ENCODE measurements at places on chromosomes 3 and 15. TPM values are rescaled to one million over a fixed set of nuclear protein-coding genes. Genes with fewer than 3 reads are reported as not detected.

NEK10 gene
- 1.9 TPM for total RNA-seq

- no peak for DNase-seq
Observed at GRCh38 chr3:14230729-14231128, 52.1 kb downstream of the LSM3 start.

DNA sequence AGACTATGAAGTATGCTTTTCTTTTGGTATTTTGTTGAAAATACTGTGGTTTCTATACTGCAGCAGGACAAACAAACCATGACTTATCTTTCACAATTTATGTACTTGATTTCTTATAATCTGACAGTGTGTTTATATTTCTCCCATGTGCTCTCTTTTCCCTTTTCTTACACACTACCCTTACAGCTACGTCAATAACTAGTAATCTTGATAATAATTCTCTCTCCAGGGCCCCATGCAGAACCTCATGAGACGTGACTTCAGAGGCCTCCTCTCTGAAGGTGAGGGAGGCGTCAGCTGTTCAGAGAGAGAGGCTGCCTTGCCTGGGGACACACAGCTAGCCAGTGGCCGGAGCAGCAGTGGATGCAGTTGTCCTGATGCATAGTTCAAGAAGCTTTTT is 35.9 kb downstream of the KY start:
- no peak for DNase-seq

DNA sequence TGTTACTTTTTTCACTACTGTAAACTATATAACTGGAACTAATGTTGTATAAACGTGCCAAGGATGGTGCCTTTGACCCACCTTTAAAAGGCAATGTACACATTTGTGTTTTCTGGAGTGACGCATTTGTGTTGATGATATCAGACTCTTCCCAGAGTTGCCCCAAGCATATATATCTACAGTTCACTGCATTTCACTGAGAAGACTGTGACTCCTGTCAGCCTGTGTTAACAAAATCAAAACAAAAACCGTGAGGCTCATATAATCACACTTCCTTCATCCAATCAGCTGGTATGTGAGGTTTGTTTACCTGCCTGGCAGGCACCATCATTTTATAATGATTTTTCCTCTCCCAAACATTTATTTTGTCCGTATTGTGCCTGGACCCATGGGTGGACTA is 117.6 kb upstream of the ROBO1 start:
- no peak for DNase-seq

GRCh38 chr3:153285982-153286381 is 124.0 kb downstream of the RAP2B start:
- DNase-seq = no peak

- no peak for DNase-seq
Observed at GRCh38 chr3:183283886-183284285, 30.8 kb downstream of the B3GNT5 start.

NAALADL2 gene
- total RNA-seq = 36.9 TPM

SLC6A20 gene
- total RNA-seq = 8.2 TPM

ETV5 gene
- 56.3 TPM for total RNA-seq

- no peak for DNase-seq
Observed at GRCh38 chr3:99923873-99924272, 106.2 kb downstream of the CMSS1 start.

TERC gene
- total RNA-seq = 6.3 TPM

DNA sequence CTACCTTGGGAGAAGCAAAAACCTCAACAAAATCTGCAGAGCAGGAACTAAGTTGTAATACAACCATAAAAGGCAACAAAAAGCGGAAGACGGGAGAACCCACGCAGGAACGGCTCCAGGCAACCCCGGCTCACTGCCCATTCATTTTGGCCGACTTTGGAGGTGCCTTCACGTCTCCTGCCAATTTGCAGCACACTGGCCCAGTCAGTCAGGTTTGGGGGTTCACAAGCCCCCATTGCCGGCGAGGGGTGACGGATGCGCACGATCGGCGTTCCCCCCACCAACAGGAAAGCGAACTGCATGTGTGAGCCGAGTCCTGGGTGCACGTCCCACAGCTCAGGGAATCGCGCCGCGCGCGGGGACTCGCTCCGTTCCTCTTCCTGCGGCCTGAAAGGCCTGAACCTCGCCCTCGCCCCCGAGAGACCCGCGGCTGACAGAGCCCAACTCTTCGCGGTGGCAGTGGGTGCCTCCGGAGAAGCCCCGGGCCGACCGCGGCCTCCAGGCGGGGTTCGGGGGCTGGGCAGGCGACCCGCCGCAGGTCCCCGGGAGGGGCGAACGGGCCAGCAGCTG is 463 bp downstream of the TERC start:
- DNase-seq = peak; percentile 82

DNA sequence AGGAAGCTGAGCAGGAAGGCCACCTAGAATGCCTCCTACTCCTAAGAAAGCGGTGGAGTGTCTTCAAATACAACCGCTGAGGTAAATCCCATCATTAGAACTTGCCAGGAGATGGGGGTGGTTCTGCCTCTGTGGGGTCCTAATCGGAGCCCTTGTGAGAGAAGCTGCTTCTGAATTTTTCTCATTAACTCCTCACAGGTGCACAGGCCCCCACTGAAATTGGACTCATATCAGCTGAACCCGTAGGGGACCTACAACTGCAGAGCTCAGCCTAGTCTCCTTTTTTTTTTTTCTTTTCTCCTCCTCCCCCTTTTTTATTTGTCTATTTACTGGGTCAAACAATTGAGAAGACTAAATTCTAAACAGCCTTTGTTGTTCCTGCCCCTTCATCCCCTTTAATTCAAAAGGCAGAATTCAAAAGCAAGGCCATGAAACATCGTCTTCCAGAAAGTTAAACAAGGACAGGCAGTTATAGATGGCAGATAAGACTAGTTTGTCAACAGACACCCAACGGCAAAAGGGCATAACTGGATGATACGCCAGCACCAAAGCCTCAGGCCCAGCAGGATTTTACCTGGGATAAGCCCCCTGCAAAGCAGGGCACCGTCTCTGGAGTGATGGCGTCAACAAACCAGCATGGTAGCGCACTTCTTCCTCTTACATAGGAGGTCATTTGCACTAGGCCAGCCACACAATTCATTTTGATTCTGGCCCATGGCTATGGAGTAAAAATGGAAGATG is 213.7 kb upstream of the HES1 start:
- no peak for DNase-seq

C3orf85 gene
- not detected for total RNA-seq

CPB1 gene
- 5.0 TPM for total RNA-seq

- no peak for DNase-seq
Observed at GRCh38 chr15:75651810-75652543, 4.3 kb downstream of the SNX33 start.

MINAR1 gene
- total RNA-seq = 0.98 TPM

DNA sequence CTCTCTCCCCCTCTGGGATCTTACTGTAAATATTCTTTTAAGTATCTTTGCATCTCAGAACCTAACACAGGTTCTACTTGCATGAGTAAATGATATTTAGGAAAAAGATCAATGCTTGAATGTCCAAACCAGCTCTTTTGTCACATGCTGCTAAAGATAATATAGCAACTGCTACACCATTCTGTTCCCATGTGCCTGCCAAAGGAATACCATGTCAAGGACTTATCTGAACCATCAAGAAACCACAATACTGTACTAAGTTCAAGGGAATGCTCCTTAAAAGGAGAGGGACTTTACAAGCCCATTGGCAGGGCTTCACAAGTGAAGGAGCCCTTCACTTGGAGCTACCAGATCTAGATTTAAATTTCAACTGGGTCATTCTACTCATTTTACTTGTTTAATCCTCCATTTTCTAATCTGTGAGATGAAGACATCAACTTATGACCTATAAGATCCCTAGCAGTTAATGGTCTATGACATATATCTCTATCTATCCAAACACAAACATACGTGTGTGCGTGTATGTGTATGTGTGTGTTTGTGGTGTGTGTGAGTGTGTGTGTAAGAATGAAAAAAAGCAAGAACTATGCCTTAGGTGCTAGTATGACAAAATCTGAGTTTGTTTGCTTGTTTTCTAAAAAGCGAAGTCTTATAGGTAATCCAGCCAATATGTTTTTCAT is 13.0 kb upstream of the SEC62 start:
- DNase-seq = no peak

ST3GAL6 gene
- total RNA-seq = 25.1 TPM

- no peak for DNase-seq
Observed at GRCh38 chr3:57446318-57446841, 97.8 kb downstream of the DNAH12 start.

GRCh38 chr15:99279827-99280226 is 28.5 kb downstream of the LRRC28 start:
- no peak for DNase-seq

- DNase-seq = no peak
Observed at GRCh38 chr3:81764665-81765064, 3.2 kb upstream of the GBE1 start.

- no peak for DNase-seq
Observed at GRCh38 chr15:63018639-63019038, 23.9 kb upstream of the TPM1 start.

DNA sequence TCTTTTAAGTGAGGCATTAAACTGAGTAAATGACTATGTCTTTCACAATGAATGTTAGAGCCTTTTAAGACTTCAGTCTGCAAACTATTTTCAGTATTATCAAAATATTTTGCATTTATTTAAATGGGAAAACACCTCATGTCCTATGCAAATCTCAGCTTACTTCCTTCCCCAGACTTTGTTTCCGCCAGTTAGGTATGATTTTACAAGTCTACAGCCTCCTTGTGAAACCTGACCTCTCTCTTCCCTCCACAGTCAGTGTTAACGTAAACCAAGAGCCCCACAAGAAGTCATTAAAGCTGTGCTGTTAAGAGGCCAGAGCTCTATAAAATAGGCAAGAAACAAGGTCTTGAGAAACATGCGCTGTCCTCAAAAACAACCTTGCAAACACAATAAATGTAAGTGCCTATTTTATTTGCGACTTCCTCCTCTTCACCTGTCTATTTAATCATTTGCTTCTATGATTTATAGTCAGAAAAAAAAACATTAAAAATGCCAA is 48.3 kb downstream of the PRTG start:
- DNase-seq = no peak

DNA sequence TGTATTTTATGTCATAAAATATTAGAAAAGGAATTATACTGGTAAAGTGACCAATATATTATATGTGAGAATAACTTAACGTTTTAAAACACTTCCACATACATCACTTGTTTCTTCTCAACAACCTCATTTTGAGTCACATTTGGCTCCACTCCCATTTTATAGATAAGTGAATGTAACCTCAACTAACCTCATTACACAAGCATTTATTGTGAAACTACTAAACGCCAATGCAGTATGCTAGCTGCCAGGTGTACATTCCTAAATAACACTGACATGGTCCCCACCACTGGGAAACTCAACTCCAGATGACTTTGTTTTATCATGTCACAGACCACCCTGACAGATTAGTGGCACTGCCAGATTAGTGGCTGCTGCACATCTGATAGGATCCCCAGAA is 249.7 kb upstream of the CNTN4 start:
- no peak for DNase-seq

GRCh38 chr3:53577506-53577905 is 83.1 kb downstream of the CACNA1D start:
- DNase-seq = no peak

DNA sequence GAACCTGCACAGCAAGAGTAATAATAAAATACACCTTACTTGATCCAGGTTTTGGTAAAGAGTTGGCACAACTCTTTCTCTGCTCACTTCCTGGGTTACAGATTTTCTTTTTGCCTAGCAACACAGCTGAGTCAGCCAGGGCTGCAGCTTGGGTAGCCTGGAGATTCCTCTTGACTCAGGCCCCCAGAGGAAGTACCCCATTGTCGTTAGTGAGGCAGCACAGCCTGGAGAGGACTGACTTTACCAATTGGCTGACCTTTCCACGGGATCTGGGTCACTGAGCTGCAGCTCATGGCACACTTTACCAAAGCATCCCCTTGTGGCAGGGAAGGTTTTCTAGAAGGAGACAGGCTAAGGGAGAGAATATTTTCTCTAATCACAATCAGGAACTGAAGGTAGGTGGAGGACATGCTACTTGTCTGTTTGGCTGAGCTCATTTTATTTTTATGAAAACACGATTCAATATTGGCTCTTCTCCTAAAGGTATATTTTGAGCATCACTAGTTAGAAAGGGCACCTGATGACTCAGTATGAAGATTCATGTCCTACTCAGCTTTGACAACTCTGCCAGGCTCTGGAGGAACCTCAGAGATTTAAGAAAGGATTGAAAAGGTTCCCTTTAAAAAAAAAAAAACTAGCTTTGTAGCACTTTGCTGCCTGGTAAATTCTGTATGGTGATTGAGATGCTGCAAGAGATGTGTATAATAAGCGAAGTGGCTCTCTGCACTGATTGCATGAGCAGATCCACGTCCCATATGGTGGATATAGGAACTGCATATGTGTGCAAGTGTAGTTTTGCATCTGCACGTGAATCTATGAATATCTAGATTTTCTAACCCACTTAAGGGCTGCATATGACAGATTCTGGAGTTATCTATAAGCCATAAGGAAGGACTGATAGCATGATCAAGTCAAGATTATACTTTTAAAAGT is 124.8 kb downstream of the CHDH start:
- no peak for DNase-seq

DNA sequence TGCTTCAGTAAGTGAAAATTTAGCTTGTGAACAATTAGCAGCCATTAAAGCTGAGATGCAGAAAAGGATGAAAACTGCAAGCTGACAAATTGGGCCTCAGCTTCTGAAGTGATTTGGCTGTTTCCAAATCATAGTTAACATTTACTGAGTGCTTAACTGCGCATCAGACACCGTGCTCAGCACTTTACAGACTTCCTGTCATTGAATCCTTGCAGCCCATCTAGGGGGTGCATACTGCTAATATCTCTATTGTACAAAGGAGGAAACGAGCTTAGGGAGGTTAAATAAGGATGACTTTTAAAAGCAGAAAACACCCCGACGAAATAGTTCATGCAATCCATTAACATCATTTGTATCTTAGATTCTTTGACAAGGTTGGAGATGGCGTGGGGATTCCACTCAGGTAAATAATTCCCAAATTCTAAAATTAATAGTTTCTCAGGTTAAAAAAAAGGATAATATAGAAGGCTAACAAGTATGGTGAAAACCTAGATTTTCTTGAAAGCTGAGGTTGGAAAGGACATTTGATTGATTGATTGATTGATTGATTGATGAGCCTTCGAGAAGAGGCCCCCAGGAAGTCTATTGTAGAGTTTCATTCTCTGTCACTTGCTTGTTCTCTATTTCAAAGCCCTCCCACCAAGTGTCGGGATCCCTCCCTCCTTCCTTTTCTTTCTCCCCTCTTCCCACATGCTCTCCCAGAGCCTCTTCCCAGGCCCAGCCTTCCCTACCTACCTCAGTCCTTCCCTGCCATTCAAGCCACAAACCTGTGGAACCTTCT is 23.5 kb upstream of the EPHB3 start:
- no peak for DNase-seq

DNA sequence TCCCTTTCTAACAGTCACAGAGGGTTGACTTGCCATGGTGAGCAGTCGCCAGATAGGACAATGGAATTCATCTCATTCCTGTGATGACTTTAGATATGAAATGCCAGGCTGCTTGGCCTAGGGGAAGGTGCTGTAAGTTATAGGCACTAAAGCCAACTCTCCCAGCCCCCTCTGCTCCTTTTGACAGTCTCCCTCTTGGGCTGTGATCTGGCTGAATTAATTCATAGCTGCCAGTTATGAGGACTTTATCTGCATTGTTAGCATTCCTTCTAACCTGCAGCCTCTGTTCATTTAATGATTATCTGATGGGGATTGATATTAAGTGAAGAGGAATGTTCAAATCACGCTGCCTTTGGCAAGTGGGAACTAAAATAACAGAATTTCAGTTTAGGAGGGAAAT is 427.1 kb upstream of the RASGRP1 start:
- no peak for DNase-seq
